GM23248 (cell line): ENCODE measurements at places on chromosomes 5 and 9. TPM values are rescaled to one million over a fixed set of nuclear protein-coding genes. Genes with fewer than 3 reads are reported as not detected.
A peak's percentile ranks its signal among the peaks of the same experiment; 100 is the strongest.

Gene URM1
- total RNA-seq: 39.2 and 59.2 TPM in 2 replicates

GRCh38 chr9:134152022-134152448 is 12.3 kb downstream of the RNU6ATAC start:
- H3K27me3 ChIP-seq: no peaks in the 10 kb centered on the region
- no peaks in the 10 kb centered on the region for H3K4me1 ChIP-seq
- no peak for DNase-seq
- no peak overlapping the region for H3K27ac ChIP-seq
- H3K4me3 ChIP-seq: no peak overlapping the region

DNA sequence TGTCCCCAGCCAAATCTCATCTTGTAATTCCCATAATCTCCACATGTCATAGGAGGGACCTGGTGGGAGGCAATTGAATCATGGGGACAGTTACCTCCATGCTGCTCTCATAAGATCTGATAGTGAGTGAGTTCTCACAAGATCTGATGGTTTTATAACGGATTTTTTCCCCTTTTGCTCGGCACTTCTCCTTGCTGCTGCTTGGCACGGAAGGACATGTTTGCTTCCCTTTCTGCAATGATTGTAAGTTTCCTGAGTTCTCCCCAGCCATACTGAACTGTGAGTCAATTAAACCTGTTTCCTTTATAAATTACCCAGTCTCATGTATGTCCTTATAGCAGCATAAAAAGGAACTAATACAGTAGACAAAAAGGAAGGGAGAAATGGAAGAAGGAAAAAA is 76.7 kb upstream of the CCNG1 start:
- no peaks in the 10 kb centered on the region for H3K36me3 ChIP-seq
- H3K4me3 ChIP-seq: no peak overlapping the region
- H3K27ac ChIP-seq: no peak overlapping the region

DNA sequence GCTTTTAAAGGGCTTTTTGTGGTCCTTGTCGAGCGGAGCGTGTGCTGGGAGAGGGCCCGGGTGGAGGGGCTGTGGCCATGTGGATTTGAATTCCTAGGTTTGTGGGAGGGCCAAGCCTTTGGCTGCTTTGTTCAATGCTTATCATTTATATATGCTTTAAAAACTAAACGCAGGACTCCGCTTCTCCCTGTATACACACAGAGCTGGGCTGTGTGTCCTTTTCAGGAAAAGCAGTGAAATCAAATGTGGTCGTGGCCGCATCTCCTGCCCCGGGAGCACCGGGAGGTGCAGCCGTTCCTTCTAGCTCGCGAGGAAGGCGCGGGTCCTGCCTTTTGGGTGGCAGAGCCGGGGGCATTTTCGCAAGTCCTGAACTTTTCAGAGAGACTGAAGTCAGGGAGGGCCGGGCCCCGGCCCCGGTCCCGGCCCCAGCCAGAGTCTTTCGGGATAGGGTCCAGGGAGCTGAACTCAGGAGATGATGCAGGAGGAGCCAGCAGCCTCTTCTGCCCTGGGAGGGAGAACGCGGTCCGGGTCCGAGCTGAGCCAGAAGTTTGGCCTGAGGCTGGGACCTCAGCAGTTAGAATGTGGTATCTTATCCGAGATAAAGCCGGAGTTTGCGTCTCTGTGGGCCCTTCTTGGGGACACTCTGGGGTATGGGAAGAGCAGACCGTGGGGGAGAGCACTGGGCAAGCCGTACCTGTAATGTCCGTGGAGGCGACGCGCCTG is 158.8 kb downstream of the C9orf152 start:
- H3K27me3 ChIP-seq: no peaks in the 10 kb centered on the region
- H3K36me3 ChIP-seq: peaks cover 4% of the 10 kb centered on the region; the same call in 1 of the 2 replicates
- H3K27ac ChIP-seq: peak overlapping the region; percentile 68
- peak overlapping the region; percentile 97 for H3K4me3 ChIP-seq

Gene CPEB4
- total RNA-seq: 11.6 and 16.3 TPM in 2 replicates

DNA sequence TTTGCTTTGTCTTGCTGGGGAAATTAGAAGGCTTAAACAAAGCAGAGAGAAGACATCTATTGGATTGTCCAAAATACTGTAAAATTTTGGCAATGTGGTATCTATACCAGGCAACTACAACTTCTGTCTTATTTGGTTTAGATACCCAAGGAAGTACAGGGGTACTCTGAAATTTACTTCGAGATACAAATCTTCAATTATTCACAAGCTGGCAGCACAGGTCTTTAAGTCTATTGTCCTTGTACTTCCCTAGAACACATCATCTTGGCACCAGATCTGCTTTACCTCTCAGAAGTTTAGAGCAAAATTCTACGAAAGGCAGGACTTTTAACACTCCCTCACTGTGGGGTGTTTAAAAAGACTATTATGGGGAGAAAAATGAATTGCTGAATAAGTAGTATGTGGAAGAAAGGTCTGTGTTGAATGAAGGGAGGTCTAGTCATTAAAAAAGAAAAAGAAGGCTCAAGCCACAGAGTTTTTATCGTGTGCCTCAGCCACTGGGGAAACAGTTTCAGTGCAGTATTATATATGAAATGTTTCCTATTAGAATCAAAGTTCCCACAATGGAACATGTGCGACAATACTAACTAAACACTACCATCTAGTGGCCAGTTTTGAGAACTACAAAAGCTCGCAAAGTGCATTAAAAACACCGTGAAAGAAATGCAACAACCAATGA is 93.7 kb downstream of the PDE4D start:
- no peak overlapping the region for H3K4me3 ChIP-seq
- no peak overlapping the region for H3K27ac ChIP-seq
- H3K27me3 ChIP-seq: peaks cover 19% of the 10 kb centered on the region; the same call in 1 of the 2 replicates
- peak; percentile 68 for DNase-seq

Gene POLR3G
- 1.5 and 8.8 TPM in 2 replicates for total RNA-seq

DNA sequence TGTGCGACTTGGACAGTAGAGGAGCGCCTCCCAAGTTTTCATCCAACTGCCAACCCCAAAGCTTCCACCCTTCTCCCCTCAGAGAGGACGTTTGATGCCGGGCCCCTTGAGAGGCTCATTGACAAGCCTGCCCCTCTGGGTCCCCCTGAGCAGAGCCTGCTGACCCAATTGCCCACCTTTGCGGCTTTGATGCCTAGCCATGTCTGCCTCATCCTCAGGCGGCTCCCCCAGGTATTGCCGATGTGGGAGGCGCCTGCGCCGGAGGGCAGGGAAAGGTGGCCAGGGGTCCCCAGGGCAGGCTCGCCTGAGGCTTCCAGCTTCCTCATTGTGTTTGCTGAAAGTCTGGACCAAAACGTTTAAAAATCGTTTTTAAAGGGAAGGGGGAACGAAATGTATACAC is 1.4 kb downstream of the ODF2 start:
- no peaks in the 10 kb centered on the region for H3K4me1 ChIP-seq
- H3K4me3 ChIP-seq: peak overlapping the region; percentile 76
- H3K36me3 ChIP-seq: no peaks in the 10 kb centered on the region
- no peak overlapping the region for H3K27ac ChIP-seq
- DNase-seq: no peak

DNA sequence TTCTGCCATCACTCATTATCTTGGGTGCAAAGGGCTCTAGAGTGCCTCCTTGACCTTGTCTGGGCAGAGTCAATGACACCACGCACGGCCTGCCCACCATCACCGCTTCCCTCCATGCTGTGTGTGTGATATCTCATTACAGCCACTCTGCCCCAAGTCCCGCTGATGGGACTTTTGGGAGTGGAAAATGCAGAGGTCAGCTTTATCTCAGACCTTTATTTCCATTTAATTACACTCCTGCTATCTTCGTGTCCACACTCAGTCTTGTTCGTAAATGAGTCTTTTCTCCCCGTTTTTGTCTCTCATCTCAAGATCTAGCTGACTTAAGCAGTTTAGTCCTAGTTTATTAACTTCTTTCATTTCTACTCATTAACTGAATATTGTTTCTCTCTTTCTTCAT is 226.2 kb downstream of the ICE1 start:
- no peak overlapping the region for H3K27ac ChIP-seq
- DNase-seq: no peak
- H3K4me1 ChIP-seq: no peaks in the 10 kb centered on the region
- H3K4me3 ChIP-seq: no peak overlapping the region
- H3K36me3 ChIP-seq: no peaks in the 10 kb centered on the region

DNA sequence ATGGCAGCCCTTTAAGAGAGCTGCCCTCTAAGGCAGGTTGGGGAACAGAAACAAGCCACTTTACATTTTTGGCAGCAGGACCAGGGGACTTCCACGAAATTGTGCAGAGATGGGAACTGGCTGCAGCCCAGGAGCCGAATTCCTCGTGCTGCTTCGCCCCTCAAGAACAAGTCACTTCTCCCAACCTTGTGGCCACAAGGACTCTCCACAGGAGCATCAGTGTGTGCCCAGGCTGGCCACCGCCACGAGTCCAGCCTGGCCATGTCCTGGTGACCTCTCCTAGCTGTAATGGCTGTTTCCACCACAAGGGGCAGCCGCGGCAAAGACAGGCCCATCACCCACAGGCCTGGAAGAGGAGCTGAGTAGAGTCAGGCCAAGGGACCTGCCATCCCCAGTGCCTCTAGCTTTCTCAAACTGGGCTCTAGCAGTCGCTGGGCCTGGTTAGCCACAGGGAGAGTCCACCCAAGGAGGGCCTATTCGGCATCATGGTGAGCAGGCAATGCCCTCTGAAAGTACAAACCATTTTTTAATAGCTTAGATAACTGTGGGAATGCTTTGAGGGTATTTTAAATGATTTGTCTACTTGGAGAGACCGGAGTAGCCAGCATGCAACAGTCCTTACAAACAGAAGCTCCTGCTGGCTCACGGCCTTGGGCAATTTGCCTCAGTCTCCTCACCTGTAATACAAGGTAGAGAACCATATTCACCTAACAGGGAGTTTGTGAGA is 129.0 kb downstream of the COL23A1 start:
- DNase-seq: peak; percentile 46
- no peak overlapping the region for H3K4me3 ChIP-seq
- H3K27me3 ChIP-seq: no peaks in the 10 kb centered on the region
- H3K27ac ChIP-seq: no peak overlapping the region
